ENCODE measurements at places on chromosomes 7 and 10.

- DNase-seq, result no peak
Measured at GRCh38 chr7:51082096-51082840, 234.3 kb downstream of the COBL start.

- DNase-seq, result peak; percentile 21
Measured at GRCh38 chr10:130398090-130398994, 262.2 kb downstream of the GLRX3 start.

DNA sequence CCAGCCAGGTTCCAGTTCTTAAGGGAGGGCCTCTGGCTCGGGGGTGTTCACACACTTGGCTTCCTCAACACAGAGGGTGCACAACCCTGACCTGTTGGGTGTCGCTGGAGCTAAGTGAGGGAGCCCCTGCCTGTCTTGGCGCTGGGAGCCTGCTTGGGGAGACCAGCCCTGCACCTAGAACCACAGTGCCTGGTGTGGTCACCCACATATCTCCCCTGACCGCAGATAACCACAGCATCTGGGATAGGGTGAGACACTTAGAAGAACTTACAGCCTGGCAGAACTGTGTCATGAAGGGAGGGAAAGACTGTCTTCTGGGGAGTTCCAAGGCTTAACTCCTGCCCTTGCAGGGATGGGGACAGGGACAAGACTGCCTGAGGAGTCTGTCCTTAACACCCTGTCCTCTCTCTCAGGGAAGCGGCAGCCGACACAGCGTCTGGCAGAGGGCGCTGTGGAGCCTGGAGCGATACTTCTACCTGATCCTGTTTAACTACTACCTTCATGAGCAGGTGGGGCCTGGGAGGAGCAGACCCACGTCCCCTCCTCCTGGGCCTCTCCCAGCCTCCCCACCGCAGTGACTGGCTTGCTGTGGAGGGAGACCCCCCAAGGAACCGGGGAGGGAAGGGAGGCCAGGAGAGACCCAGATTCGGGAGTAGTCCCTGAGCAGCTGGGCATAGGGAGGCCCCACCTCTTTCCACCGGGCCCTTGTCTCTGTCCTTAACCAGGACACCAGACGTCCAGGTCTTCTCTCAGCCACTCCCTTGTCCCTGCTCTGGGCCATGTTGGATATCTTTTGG is 59.0 kb downstream of the PALD1 start:
- DNase-seq, result peak; percentile 67

GRCh38 chr7:107777702-107778101 is 25.3 kb downstream of the SLC26A3 start:
- no peak for DNase-seq

- no peak for DNase-seq
Measured at GRCh38 chr7:143073556-143073955, 21.4 kb downstream of the OR6V1 start.

DNA sequence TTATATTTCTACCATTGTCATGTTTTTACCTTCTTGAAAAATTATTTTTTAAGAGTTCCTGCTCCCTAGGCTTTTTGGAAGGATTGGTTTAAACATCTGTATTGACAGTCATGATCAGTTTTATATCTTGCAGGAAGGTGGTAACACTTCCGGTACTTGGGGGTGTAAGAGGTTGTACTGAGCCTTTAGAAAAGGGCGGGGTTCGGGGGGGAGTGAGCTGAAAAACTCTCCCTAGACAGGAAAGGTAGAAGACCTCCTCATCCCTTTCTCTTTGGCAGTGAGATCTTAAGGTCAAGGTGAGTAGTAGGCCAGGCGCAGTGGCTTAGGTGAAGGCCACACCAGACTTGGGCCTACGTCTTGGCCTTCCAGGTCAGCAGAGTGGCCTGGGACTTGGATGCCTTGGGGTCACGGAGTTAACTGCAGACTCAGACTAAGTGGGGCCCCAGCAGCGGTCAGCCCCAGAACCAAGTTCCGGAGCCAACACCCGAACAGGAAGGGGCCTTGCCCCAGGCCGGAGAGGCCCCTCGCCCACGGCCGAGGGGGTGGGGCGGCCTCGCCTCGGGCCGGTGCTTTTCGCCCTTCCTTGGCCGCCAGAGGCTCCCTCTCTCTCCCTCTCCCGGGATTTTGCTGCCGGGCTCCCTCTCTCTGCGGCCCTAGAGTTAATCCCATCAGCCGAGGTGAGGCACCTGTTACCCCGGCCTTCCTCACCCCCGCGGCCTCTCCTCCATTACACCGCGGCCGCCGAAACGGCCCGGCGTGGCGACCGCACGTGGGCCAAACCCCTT is at the start of gene PPP1R9A:
PPP1R9A (plus strand) TSS at position 569 of the 785 bp plus-strand sequence. CDS start 2,520 bp downstream, outside the sequence.
- no peak for DNase-seq

DNA sequence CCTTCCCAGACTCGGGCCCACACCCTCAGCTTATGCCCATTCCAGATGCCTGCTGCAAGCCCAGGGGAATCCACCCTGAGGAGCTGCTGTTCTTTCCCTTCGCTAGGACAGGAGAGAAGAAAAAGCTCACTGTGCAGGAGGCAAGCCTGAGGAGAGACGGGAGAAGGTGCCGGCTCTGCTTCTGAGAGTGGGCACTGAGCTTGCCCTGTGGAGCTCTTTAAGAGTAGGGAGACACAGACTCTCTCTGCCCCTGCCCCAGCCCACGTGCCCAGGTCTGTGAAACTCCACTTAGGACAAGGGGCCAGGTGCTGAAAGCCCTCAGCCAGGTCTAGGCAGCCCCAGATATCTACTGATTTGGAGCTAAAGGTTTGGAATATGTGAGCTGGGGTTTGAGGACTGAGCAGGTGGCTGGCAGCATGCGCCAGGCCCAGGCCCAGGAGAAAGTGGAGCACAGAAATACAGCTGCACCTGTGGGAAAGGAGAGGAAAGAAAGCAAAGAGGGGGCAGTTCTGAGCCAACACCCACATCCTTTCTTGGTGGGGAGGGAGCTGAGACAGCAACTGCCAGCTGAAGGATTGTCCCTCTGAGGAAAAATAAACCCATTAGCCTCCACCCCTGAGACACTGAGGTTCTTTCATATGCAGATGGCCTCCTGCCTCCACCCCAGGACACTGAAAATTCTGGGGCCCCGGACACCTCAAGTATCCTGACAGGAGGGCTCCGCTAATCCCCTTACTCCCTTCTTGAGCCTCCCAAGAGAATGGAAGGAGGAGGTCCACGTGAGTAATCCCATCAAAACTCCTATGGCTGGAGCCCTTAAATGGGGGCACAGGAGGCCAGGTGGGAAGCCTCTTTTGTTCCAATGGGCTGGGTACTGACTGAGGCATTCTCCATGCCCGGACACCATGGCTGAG is 7.3 kb downstream of the POLL start:
- DNase-seq, result no peak

DNA sequence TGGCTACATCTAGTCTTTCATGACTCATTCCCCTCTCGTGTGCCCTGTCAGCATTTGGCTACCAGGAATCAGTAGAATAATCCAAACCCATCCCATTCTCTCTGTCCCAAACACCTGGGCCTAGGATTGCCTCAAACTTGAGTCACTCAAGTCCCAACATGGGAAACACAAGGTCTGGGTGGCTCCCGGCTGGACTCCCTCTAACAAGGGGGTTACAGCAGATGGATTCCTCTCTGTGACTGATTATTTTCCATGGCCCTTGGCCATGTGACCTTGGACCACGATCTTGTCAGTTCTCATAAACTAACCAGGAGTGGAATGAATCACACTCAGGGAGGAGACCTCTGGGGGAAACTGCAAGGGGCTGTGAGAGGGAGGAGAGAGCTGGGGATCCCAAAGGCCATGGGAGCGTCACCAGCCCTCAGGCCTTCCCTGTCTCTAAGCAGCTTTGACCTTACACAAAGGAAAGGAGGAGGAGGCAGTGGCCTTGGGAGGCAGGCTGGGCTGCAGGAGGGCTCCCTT is 533.1 kb downstream of the KCNMA1 start:
- no peak for DNase-seq

DNA sequence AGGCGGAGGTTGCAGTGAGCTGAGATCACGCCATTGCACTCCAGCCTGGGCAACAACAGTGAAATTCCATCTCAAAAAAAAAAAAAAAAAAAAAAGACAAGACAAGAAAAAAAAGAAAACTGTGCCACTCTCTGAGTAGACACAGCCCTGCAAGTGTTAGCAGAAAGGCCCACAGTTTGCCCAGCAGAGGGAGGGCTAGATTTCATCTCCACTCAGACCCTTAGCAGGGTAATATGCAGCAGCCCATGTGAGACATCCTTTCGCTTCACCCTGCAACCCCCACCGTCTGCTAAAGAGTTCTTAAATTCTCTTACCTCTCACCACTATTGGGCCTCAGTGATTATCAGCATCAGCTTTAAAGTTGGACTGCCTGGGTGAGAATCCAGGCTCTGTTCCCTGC is 38.2 kb downstream of the CTNNA3 start:
- no peak for DNase-seq

DNA sequence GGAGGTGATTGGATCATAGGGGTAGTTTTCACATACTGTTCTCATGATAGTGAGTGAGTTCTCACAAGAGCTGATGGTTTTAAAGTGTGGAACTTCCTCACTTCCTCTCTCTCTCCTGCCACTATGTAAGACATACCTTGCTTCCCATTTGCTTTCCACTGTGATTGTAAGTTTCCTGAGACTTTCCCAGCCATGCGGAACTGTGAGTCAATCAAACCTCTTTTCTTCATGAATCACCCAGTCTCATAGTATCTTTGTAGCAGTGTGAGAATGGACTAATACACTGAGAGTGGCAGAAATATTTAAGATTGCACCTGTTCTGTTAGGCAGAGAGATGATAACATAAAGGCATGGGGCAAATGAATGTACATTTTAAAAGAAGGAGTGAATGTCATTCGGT is 507.8 kb downstream of the SORCS3 start:
- DNase-seq, result no peak

DNA sequence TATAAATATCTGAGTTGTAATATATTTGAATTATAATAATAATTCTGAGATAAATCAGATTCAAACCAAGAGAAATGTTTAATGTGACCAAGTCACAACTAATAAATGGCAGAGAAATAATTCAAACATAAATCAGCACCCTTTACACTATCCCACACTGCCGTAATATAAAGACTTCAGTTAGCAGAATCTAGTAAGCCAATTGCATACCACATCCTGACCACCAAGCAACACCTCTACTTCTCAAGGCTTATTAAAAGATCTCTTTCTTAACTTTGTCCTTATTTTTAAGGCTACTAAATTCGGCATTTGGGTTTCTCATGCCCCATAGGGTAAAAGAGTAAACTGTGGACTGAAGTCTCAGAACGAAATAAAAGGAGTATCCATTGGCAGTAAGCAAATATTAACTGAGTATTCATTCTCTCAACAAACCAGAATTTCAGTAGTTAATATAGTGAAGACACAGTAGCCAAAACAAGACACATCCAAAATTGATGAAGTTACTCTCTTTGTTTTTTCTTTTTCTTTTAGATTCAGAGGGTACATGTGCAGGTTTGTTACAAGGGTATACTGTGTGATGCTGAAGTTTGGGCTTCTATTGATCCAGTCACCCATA is 14.8 kb downstream of the ACBD5 start:
- no peak for DNase-seq

DNA sequence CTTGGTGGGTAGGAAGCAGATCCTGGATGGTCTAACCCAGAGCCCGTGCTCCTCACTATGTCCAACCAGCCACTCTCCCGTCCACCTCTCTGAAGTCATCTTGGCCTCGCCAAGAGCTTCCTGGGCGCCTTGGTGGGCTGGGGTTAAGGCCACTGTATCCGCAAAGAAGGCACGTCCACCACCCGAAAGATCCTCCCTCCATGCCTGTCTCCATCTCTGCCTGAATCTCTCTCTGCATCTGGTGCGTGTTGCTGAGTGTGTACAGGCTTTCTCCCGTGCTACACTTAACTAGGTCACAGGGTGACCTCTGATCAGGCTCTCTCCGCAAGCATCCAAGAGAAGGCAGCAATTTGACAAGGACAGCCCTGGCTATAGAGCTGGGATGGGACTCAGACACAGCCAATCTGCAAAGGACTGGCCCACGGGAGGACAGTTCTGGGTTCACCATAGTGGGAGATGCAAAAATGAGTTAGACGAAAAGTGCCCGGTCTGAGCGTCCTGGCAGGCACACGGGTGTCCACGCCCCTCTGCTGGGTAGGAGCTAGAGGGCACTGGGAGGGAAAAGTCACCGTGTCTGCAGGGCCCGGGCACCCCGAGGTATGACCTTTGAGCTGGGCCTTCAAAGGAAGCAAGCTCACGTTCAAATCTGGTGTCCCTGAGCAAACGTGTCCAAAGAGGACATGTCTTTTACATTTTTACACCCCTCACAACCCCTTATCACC is 9.4 kb upstream of the RFC2 start:
- DNase-seq, result no peak

DNA sequence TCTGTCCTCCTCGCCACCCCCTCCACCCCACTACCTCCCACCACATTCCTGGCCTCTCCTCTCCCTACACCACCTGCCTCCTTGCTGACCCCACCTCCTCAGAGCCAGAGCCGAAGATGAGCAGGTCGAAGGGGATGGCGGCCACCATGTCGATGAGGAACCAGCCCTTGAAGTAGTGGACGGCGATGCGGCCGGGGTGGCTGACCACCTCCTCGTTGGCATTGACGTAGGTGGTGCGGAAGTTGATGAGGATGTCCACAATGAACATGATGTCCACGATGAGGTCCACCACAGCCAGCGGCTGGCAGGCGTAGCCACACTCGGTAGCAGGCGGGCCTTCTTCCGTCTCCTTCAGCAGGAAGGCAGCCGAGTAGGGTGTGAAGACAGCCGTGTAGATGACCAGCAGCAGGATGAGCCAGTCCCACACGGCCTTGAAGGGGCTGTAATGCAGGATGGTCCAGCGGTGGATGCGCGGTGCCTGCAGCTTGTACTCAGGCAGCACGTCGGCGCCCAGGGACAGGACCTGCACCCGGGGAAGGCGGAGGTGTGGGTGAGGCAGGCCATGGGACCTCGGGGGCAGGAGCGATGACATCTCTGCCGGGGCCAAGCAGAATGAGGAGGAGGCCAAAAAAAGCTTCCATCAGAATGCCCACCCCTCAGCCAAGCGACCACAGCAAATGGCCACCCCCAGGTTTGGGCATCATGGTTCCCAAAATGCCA is 25.6 kb downstream of the KCNH2 start:
- no peak for DNase-seq

- no peak for DNase-seq
Measured at GRCh38 chr10:22795546-22795945, 81.2 kb upstream of the PIP4K2A start.

GRCh38 chr10:119845656-119846055 is 27.0 kb downstream of the MCMBP start:
- DNase-seq, result no peak

- no peak for DNase-seq
Measured at GRCh38 chr7:121576148-121576917, 180.2 kb upstream of the FAM3C start.

- no peak for DNase-seq
Measured at GRCh38 chr10:106714734-106715555, 449.6 kb downstream of the SORCS1 start.

- no peak for DNase-seq
Measured at GRCh38 chr7:2134740-2135139, 98.0 kb downstream of the MAD1L1 start.

DNA sequence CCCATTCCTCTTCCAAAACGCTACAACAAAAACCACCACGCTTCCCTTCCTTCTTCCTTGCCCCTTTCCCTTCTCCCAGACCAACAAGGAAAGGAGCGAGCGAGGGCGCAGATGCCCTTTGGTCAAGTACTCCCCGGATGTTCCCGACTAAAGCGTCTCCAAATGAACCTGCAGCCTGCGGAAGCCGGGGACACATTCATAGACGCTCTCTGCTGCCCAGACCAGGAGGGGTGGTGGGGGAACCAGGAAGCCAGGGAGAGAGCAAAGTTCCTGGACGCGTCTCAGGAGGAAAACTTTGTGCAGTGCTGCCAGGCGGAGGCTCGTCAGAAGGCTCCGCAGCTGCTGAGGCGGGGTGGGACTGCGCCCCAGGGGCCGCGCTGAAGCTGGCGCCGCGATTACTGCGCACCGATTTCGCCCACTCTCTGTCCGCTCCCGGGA is 754 bp downstream of the SEMA3D start:
- no peak for DNase-seq

- no peak for DNase-seq
Measured at GRCh38 chr7:26580064-26580591, 284.3 kb downstream of the SKAP2 start.
